ENCODE measurements at places on chromosomes 13 and 19.

- DNase-seq: no peak
Measured at GRCh38 chr13:108681986-108682575, 52.7 kb downstream of the MYO16 start.

- no peak for DNase-seq
Measured at GRCh38 chr19:1424192-1424955, 13.8 kb upstream of the RPS15 start.

GRCh38 chr19:48332662-48333466 lies 7.5 kb downstream of the EMP3 start:
- DNase-seq: peak; percentile 96

DNA sequence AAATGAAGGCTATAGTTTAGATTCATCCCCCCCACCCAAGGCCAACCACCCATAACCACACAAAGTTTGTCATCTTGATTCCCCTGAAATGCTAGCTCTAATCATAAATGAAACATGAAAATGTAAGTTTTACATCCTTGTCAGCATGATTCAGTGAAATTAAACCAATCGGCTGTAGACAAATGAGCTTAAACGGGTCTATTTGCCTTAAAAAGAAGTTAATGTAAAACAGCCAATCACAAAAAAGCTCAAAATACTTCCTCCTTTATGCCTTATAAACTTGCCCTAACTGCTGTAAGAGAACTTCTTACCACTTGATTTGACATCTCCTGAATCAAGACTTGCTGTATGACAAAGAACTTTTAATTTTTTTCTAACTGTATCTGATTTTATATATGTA lies 34.5 kb upstream of the MRI1 start:
- no peak for DNase-seq

DNA sequence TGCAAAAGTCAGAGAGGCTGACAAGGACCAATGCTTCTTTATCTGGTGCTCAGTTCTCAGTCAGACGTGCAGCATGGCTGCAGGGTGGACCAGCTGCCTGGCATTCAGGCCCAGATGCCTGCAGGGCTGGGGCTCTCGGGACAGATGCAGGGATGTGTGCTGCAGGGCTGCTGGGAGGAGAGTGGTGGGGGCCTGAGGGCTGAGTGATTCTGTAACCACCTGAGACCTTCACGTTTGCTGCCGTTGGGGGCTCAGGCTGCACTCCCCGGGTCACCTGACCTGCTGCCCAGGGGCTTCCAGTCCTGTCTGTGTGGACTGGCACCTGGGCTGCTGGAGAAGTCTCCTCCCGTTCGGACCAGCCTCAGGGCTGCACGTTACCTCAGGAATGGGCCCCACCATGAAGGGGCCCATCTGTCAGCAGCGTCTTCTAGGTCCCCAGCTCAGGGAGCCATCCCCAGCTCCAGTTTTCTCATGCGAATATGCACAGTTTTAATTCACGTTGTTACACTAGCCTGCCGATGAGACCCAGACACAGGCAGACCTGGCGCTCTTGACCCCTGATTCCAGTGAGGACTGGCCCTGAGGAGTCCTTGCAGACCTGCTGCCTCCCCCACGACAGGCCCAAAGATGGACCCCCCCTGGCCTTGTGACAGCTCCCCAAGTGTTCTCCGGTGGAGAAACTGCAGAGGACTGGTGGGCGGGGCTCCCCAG lies 16.9 kb downstream of the KCTD15 start:
- DNase-seq: no peak

- DNase-seq: no peak
Measured at GRCh38 chr19:49432141-49433073, 7.2 kb downstream of the GFY start.

- no peak for DNase-seq
Measured at GRCh38 chr13:105343134-105343806, 1192.2 kb downstream of the EFNB2 start.

GRCh38 chr13:79997244-79997643 lies 343.7 kb downstream of the SPRY2 start:
- no peak for DNase-seq

DNA sequence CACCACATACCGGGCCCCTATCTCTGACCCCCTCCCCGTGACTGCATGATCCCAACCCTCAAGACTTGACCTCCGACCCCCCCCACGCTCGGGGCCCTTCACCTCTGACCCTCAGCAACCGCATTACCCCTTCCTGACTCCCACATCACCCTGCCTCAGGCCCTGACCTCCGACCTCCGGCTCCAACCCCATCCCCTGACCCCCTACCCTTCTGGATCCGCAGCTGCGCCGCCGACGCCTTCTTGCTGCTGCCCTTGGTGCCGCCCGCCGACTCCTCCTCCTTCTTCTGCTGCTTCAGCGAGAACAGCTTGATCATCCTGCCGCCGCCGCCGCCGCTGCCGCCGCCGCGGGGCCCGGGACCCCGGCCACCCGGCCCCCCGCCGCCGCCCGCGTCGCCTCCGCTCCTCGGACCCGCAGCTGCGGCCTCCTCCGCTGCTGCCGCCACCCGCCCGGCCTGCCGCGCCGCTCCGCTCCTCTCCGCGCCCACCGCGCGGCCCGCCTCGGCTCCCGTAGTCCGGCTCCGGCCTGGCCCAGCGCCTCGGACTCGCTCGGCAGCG lies at the start of gene UBE2M:
UBE2M (minus strand) TSS at position 546 of the 557 bp plus-strand sequence; CDS start at position 316, 230 bp downstream.
- DNase-seq: no peak

- DNase-seq: no peak
Measured at GRCh38 chr13:39998166-39998565, 342.7 kb downstream of the COG6 start.

GRCh38 chr19:42081584-42082203 lies 5.7 kb downstream of the ZNF574 start:
- DNase-seq: no peak

DNA sequence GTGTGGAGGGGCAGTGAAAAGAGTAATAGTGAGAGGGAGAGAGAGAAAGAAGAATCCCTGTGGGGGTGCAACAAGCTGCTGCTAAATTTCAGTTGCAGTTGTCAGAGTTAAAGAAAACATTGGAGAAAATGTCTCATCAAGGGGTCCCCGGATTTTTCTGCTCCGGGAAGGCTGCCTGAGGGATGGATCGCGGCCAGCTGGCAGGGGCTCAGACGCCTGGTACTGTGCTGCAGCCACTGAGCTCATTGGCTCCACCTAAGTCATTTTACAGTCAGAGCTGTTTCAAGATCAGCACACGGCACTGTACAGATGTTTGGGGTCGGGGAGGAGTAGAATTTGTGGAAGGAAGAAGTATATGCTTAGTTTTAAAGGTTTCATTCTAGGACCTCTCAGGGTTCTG lies 106.2 kb downstream of the SHISA2 start:
- no peak for DNase-seq

DNA sequence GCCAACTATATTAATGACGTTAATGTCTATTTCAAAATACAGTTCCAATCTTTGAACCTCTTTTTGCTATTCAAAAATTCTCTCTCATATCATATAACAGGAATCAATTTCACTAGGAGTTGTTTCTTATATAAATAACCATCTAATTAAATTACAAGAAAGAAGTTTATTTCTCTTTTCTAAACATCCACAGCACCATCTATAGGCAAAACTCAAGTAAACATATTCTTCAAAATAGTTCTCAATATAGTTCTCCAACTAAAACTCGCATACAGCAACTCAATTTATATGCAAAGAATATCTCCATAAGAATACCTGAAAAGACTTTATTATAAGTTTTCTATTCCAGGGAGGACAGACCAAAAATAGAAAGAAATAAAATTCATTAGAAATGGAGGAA lies 65.6 kb downstream of the RBM26 start:
- DNase-seq: no peak

DNA sequence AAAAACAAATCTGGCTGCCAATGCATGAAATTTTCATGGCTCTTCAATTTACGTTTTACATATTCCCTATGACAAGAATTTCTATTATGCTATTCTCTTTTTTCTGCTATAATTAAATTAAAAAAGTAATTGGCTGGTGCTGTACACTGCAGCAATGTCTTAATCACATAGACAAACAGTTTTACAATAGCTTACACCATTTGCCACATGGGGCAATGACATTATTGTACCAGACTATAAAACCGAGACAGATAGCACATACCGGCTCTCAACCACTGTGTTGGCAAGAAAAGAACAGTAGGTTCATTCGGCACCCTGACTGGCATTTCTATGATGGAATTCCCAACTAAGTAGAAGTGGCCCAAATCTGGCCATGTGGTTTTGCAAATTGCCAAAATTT lies 67.7 kb downstream of the DACH1 start:
- DNase-seq: no peak

DNA sequence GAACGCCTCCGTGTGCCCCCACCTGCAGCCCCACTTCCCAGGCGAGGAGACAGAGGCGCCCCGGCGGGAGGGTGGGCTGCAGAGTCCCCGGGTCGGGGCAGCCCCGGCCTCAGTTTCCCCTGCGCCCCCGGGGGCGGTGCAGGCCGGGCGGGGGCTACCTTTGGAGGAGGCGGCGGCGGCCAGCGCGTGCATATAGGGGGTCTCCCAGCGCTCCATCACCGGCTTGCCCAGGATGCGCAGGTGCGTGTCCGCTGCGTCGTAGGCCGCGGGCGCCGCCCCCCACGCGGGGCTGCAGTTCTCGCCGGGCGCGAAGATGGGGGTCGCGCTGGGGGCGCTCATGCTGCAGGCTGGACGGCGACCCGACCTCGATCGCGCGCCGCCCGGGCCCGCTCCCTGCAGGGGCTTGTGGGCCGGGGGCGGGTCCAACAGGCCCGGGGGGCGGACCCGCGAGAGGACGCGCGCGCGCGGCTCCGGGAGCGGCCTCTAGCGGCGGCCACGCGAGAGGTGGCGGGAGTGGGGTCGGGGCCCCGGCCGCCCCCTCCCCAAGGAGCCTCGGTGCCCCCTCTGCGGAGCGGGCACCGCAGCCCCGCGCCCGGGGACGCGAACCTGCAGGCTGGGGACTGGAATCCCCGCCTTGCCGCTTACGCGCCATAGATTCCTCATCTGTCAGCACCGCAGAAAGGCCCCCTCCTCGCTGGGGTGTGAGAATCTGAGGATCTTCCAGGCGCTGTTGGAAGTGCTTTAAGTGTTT lies at the start of gene GAMT:
GAMT (minus strand) TSS at position 405 of the 751 bp plus-strand sequence; CDS start at position 339, 66 bp downstream.
- DNase-seq: no peak

GRCh38 chr19:3743486-3743885 lies 18.0 kb downstream of the APBA3 start:
- DNase-seq: no peak

GRCh38 chr19:48772503-48772953 lies 17.2 kb downstream of the FGF21 start:
- no peak for DNase-seq

DNA sequence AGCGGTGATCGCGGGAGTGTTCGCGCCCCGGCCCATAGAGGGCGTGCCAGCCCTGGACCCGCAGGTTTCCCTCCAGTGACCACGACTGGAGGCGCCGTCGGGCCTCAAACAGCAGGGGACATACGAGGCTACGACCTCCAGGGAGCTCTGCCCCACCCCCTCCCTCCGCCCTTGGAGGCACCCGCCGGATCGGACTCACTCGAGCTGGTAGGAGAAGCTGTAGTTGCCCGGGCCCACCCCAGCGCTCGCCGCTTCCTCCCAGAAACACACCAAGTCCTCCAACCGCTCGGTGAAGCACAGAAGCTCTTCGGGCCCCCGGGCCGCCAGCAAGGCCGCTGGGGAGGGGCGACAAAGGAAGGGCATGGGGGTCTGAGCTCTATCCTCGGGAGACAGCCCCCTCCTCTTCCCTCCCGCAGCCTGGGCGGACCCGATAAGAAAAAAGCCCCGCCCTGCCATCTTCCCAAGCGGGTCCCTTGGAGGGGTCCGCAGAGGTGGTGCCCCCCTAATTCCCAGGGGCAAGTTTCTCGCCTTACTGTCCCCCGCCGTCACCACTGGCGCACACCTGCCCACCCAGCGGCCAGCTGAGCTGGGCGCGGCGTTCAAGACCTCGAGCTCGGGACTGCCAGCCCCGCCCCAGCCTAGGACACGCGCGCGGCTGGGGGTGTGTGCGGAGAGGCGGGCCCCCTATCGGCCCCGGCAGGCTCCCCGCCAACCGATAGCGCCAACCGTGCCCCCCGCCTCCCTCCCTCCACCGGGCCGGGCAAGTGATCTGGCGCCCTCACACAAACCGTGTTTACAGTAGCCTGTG lies 1.0 kb downstream of the EPOR start:
- DNase-seq: no peak

GRCh38 chr13:113558461-113558860 lies 26.1 kb upstream of the TFDP1 start:
- no peak for DNase-seq

GRCh38 chr19:9847087-9847671 lies 12.1 kb downstream of the PIN1 start:
- no peak for DNase-seq

DNA sequence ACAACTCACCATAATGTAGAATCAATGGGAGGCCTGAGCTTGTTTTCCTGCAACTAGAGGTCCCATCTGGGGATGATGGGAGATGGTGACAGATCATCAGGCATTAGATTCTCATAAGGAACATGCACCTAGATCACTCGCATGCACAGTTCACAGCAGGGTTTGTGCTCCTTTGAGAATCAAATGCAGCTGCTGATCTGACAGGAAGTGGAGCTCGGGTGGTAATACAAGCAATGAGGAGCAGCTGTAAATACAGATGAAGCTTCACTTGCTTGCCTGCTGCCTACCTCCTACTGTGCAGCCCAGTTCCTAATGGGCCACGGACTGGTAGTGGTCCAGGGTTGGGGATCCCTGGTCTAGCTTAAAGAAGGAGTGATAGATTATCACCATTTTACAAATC lies 33.0 kb downstream of the KPNA3 start:
- DNase-seq: no peak

DNA sequence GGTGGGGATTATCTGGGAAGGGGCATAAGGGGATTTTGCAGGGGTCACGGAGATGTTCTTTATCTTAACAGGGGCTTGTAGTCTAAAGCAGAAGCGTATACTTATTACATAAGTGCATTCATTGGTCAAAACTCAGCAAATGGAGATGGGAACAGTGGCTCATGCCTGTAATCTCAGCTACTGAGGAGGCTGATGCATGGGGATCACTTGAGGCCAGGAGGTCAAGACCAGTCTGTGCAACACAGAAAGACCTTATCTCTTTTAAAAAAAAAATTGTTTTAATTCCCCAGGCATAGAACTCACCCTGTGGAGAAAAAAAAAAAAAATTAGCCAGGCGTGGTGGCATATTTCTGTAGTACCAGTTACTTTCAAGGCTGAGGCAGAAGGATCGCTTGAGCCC lies 18.9 kb downstream of the FAM187B start:
- no peak for DNase-seq

- no peak for DNase-seq
Measured at GRCh38 chr13:50566646-50567045, 276.8 kb downstream of the DLEU7 start.

- DNase-seq: peak; percentile 62
Measured at GRCh38 chr13:32179708-32180107, 135.5 kb downstream of the ZAR1L start.

GRCh38 chr19:6048348-6048747 lies 62.0 kb downstream of the RFX2 start:
- no peak for DNase-seq
